ENCODE measurements at places on chromosomes 11 and 22.
A peak's percentile ranks its signal among the peaks of the same experiment; 100 is the strongest.

- no peak for DNase-seq
These were observed 28.1 kb downstream of the ZNF214 start for GRCh38 chr11:6992026-6992425.

DNA sequence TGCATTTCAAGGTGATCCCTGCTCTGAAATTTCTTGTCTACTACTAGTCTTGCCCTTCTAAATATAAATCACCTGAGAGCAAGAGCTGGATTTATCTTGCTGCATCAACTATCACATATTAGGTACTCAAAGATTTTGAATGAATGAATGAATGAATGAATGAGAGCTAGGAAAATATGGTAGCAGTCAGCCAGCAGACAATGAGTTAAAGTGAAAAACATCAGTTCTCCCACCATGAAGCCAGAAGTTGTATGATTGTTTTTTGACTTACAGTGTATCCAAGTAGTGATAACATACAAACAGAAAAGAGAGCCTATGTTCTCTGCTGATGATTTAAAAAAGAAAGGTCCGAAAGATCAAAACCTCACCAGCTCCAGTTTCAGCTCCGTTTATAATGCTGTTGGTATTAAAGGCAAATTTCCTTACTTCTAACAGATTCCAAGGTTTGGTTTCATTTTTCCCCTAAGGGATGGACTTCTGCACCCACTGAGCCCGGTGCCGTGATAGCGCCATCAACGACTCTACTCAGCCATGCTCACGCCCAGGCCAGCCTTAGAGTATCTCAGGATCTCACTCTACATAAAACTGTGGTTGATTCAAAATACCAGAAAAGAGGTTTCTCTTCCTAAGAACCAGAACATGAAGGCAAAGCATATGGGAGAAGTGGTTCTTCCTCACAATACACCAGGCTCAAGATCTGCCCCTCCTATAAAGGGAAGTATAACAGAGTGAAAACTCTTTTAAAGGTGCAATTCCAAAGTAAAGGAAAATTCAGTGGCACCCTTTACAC, 92.0 kb downstream of the SGSM3 start:
- DNase-seq: no peak

GRCh38 chr11:119758291-119758690, 29.3 kb upstream of the NECTIN1 start:
- no peak for DNase-seq

DNA sequence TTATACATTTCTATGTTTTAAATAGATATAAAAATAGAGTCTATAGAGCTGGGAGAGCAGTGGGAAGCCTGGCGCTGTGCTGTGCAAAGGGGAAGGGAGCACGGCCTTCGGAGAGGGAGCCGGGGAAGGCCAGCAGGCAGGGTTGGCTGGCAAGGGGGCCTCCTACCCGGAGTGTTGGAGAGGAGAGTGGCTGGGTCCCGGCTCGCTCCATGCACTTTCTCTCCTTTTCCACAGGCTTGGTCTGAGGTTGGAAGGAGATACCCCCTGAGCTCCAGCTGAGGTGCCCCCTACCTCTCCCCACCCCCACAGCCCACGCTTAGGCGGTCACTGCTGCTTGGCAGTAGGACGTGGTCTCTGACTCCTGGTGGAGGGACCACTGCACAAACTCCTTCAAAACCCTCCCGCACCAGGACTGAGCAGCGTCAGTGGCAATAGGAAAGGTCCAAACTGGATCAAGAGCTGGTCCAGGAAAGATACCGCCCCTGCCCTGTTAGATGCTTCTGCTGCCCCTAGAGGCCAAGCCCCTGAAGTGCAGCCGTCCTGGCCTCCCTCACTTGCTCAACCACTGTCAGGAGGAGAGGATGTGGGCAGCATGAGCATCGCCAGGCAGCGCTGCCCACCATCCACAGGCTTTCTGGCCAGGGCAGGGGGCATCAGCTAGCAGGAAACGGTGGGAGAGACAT, 52.9 kb downstream of the SYT13 start:
- DNase-seq: peak; percentile 56

DNA sequence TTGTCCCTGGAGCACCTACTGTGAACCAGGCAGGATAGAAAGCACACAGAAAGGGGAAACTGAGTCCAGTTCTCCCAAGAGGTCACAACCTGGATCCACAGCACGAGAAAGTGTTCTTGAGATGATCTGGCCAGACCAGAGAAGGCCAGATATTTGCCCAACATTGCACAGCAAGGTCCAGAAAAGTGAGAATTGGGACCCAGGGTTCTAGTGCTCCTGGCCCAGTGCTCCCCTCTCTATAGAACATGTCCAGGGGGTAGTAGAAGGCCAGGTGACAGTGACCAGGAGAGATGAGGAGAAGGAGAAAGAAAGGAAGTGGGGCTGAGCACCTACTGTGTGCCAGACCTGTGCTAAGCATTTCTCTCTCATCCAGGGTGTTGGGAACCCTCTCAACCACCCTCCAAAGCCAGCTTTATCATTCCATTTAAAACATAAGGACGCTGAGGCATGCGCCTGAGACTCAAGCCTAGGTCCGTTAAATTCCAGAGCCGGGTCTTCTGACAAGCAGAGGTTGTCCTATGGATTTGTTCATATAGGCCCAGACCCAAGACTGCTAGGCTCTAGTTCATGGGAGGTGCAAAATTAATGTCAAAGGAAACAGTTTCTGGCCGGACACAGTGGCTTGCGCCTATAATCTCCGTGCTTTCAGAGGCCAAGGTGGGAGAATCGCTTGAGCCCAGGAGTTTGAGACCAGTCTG, 128.7 kb downstream of the MN1 start:
- DNase-seq: no peak

GRCh38 chr11:94297985-94298576, 6.3 kb upstream of the IZUMO1R start:
- DNase-seq: no peak

- DNase-seq: no peak
These were observed 64.6 kb upstream of the LMO1 start for GRCh38 chr11:8328231-8328794.

- no peak for DNase-seq
These were observed 2.3 kb upstream of the FOLR1 start for GRCh38 chr11:72189455-72190250.

DNA sequence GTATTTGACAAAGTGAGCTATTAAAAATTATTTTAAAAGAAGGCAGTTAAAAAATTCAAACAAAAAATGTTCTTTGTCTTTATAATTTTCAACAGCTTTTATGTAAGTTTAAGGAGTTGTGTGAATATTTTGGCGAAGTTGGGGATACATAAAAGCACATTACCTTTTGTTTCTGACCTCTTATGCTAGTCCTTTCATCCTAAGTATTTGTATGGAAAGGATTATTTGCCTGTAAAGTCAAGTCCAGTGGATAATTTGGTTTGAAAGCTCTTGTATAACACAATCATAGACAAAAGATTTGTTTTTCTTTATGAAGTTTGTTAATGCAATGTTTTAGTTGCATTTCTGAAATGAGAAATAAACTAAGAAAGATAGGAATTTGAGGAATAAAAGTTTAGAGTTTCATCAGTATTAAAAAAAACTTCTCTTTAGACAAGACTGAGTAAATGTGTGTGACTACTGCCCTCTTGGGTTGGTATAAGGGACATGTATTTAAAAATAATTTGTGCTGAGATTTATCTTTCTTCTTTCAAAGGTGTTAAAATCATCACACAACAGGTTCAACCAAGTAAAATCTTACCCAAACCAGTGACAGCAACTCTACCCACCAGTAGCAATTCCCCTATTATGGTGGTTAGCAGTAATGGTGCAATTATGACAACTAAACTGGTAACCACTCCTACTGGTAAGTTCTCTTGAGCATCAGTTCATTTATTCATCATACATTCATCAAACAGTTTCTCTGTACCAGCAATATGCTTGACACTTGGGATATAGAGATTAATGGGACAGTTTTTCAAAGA, 68.2 kb downstream of the EMSY start:
- no peak for DNase-seq

DNA sequence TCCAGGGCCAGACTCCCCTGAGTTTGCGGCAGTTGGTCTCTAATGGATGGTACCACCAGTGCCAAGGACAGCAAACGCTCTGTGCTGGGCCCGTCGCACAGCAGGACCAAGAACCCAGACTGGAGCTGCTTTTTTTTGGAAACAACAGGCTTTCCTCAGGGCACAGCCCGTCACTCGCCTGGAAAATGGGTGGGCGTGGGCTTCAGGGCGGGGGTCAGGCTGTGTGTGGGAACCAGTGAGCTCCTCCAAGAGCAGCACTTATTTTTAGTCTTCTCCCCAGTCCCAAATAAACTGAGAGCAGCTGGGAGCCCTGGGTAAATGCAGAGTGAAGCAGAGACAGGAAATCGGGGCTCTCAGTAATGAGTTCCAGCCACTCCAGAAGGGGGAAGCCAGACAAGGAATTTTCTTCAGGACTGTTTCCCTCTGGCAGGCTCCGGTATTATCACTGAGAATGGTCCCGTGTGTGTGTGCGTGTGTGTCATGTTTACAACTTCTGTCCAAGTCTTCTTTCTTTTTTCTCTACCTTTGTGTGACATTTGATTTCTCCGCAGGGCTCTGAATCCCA, 63.0 kb downstream of the PPFIBP2 start:
- no peak for DNase-seq

- no peak for DNase-seq
These were observed 93.2 kb downstream of the LRRC32 start for GRCh38 chr11:76577226-76577920.

- no peak for DNase-seq
These were observed 110.6 kb downstream of the SCN3B start for GRCh38 chr11:123543797-123544196.
